ENCODE measurements at places on chromosomes 16 and 17. TPM values are rescaled to one million over a fixed set of nuclear protein-coding genes. Genes with fewer than 3 reads are reported as not detected.
A peak's percentile ranks its signal among the peaks of the same experiment; 100 is the strongest.

- DNase-seq, result no peak
Observed at GRCh38 chr16:57427824-57428223, 19.4 kb downstream of the CIAPIN1 start.

DNA sequence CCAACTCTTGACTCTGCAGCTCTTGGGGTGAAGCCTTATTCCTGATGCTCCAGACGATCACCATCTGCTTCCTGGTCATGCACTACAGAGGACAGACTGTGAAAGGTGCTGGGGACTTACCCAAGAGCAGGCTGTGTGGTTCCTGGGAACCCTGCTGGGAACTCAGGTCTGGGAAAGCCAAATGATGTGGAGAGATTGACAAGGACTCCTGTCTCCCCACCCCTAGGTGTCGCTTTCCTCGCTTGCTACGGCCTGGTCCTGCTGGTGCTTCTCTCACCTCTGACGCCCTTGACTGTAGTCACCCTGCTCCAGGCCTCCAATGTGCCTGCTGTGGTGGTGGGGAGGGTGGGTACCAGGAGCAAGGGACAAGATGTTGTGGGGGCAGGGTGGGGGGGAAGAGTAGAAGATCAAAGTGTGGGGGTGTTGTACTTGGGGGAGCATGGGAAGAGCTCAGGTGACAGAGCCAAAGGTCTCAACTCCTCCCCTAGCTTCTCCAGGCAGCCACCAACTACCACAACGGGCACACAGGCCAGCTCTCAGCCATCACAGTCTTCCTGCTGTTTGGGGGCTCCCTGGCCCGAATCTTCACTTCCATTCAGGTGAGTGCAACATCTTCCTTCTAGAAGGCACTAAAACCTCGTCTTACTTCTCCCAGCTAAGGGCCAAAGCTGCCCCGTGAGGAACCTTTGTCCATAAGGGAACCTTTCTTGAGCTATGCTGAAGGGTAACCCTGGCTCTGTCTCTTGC, 3.0 kb downstream of the SOX15 start:
- DNase-seq, result no peak

DNA sequence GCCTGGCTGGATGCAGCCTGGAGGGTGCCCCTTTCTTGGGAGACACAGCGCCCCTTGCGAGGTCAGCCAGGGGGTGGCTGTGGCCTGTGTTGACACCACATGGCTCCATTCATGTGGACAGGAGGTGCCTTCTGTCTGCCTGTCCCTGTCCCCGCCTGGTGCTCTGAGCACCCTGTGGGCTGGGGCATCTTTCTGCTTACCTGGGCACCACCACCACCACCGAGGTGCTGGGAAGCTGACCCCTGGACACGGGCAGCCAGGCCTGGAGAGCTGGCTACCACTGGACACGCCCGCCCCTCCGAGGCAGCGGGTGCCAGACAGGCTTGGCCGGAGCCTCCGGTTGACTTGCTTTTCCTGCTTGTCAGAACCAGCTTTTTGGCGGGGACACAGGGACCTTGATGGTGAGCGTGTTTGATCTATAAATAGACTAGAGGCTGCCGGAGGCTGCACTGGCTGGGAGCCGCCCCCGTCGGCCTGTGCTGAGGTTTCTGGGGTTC, 121.3 kb upstream of the GSE1 start:
- peak; percentile 16 for DNase-seq

DNA sequence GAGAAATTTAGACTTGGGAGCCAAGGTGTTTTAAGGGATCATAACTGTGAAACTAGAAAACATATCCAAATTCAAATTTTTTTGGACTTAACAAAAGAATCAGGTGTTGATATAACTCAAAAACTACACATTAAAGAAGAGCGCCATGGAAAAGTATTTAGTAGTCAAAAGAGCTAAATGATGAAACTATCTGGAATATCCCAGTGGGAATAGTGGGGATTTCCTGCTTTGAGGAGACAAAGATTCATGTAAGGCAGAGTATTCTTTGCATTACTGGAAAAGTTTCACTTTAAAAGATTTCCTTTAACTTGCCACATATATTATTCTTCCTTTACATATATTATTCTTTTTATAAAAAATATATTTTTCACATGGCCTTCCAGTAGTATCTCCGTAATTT, 40.3 kb upstream of the VPS4A start:
- no peak for DNase-seq

DNA sequence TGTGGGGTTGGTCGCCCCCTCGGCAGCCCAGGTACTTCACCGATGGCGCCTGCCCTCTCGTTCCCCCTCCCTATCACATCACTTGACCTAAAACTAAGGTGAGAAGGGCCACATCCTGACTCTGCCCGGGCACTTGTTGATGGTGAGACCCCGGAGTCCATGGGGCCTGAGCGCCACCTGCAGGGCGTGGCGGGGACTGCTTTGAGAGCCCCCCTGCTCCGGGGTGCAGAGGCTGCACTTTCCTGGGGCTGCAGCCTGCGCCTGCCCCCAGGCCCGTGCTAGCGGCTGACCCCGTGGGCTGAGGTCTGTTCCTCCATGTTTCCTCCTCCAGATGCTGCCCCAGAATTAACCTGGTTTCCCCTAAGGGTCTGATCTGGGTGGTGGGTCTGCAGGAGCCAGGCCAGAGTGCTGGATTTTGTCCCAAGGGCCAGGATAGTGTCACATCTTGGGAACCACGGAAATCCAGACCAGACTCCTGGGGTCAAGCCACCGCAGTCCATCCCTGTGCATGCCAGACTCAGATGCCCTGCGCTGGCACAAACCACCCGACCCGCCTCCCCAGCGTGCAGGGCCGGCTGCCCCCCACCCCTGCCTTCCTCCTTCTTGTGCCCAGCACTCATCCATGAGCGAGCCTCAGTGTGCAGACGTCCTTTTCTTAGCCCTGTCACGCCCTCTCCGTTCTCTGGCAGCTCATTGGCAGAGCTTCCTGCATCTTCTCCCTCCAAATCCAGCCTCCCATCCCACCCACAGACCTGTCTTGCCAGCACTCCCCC, 2.7 kb downstream of the NDUFAF8 start:
- DNase-seq, result peak; percentile 82

The EVPLL gene
- not detected for total RNA-seq

The OR1A1 gene
- not detected for total RNA-seq

The ZNF597 gene
- 1.9 TPM for total RNA-seq
